CD4-positive, alpha-beta T cell treated with Interleukin-15 for 4 hours (primary cell): ENCODE measurements at places on chromosomes 1 and 21.

GRCh38 chr1:24954631-24955030, 24.6 kb upstream of the RUNX3 start:
- no peak for DNase-seq

- DNase-seq: no peak
These were observed 17.4 kb upstream of the NBPF1 start for GRCh38 chr1:16630661-16631247.

- DNase-seq: no peak
These were observed 152.8 kb upstream of the UBE2U start for GRCh38 chr1:64050601-64051000.

- DNase-seq: no peak
These were observed 2.6 kb downstream of the TEDDM1 start for GRCh38 chr1:182397653-182398393.

DNA sequence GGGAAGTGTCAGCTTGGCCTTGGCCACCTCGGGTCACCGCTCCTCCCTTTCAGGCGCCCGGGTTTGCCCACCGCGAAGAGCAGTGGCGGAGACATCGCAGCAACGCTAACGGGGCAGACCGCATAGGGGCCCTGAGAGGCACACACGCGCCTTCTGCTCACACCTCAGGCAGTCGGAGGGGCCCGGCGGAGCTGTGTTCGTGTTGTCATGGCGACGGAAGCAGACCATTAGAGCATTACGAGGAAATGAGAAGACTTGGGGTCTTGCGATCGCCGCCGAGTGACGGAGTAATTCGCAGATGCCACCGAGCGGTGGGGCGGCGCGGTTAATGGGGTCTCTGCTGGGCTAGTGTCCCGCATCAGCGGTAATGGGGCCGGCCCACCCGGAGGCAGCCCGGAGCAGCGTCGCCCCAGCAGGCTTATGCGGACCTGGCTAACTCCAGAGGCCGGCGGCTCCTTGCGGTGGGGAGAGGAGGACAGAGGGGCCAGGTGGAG, 144.1 kb downstream of the TNR start:
- no peak for DNase-seq

DNA sequence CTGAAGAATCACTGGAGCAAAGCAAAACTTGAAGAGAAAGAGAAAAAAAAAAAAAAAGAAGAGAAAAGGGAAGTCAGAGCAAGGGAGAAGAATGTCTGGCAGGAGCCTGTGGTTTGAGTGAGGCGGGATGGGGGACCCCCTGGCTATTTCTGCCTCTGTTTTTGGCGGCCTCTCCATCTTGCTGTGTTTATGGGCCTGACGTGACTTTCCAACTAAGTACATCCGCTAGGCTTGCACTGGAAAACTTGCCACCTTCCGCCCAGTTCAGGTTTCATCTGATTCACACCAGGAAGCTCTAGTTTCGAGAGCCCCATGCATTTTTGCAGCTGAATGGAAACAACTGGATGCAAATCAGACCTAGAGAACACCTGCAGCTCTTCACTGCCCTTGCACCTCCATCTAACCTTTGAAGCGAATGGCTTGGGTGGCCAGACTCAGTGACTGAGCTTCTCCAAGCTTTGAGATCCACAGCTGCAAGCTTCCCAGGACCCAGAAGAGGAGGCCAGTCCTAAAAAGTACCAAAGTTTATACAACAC, 28.0 kb downstream of the TBX15 start:
- DNase-seq: no peak

GRCh38 chr1:2984399-2985061, 36.7 kb upstream of the ACTRT2 start:
- DNase-seq: no peak

DNA sequence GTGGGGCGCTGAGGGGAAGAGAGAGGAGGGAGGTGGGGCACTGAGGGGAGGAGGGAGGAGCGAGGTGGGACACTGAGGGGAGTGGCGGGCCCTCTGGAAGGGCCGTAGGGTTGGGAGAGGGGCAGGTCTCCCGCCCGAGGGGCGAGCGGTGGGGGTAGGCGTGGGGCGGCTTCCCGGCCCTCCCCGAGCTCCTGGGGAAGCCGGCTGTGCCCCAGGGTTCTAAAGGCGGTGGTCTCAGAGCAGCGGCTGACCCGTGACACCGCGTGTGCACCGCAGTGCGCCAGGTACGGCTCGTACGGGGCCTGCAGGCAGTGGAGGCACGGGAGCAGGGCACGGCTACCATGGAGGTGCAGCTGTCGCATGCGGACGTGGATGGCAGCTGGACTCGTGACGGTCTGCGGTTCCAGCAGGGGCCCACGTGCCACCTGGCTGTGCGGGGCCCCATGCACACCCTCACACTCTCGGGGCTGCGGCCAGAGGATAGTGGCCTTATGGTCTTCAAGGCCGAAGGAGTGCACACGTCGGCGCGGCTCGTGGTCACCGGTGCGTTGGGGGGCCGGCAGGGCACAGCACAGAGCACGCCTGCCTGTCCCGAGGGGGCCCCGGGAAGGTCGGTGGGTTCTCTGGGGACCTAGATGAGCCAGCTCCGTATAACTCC, 68.5 kb downstream of the OBSCN start:
- no peak for DNase-seq

DNA sequence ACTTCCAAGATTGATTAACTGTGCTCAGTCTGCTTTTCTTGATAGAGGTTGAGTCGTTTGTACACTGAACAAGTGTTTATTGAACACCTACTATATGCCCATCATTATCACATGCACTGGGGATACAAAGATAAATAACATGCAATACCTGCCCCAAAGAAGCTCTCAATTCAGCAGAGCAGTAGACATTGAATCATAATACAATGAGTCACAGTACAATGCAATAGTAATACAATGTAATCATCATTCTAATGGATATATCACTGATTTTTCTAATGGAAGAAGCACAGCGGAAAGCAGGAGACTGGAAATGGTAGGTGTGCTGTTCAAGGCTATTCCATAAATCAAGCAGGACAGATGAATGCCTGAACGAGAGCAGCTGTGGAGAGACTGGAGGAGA, 3.7 kb upstream of the SEC16B start:
- DNase-seq: no peak

DNA sequence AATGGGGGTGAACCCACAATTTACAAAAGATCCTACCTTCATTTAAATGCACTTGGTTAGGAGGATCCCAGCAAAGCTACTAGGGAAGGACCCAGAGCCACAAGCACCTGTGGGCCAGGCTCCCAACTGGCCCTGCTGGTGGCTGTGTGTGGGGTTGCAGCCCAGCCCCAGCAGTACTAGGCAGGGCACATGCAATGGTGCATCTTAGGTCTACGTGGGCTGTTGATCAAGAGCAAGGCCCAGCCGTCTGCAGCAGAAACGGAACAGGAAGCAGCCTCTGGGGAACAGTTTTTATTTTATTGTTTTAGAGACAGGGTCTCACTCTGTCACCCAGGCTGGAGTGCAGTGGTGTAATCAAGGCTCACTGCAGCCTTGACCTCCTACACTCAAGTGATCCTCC, 134.1 kb upstream of the RAB4A start:
- no peak for DNase-seq

DNA sequence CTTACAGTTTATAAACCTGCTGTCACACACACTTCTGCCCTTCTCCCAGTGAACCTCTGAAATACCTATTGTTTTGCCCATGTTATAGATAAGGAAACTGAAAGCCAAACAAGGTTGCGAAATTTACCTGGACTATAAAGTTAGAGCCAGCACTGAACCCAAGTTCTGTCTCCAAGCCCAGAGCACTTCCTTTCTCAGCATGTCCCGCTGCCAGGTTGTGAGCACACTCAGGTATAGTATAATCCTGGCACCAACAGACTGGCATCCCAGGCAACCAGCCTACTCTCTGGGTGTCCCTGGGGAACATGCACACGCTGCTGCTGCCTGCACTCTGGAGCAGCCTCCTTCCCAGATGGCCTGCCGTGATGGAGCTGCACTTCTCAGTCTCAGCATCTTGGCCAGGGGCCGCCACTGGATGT, 45.1 kb downstream of the PGBD5 start:
- no peak for DNase-seq

DNA sequence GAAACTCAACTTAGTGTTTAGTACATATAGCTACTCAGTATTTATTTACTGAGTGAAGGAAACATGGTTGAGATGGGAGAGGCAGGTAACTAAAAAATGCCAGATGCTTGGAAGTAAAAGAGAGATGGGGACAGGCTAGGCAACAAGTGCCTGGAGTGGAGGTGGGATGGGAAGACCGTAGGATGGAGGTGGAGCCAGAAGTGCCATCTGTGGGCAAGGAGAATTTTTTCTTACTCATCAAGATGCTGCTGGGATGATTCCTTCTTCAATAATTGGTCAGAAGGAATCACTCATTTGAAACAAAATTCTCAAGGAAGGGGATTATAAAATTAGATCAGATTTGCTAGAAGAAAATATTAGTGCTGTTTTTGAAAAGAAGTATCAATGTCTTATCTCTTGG, 72.9 kb downstream of the IFI44 start:
- DNase-seq: no peak

GRCh38 chr1:39392851-39393573, 98.4 kb upstream of the BMP8A start:
- DNase-seq: no peak

- DNase-seq: no peak
These were observed 195.7 kb upstream of the PTBP2 start for GRCh38 chr1:96525657-96526557.

DNA sequence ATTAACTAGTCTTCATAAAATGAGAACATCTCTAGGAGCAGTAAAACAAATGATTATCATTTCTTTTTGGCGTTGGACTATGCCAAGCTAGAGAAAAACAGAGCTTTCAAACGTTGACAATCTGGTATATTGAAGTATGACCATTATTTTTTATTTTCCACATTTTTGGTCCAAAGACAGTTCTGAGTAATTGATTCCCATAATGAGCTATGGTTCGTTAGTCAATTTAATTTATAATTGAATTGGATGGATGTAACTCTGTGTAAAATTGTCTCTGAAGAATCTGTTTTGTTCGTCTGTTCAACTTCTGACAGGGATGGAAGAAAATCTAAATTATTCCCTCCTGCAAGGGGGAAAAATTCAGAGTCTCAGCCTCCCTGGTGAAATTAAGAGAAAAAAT, 234.5 kb downstream of the LMO4 start:
- DNase-seq: no peak

- DNase-seq: no peak
These were observed 13.3 kb downstream of the ETV3L start for GRCh38 chr1:157086299-157086698.

- DNase-seq: no peak
These were observed 79.8 kb downstream of the PCP4 start for GRCh38 chr21:39947031-39947430.

GRCh38 chr1:3899754-3900149, 320 bp downstream of the C1orf174 start:
- DNase-seq: no peak

GRCh38 chr1:224755586-224755985, 139.5 kb downstream of the CNIH3 start:
- no peak for DNase-seq

GRCh38 chr1:20491866-20492265, 5.9 kb upstream of the CAMK2N1 start:
- no peak for DNase-seq

GRCh38 chr1:115246526-115246925, 91.5 kb downstream of the NGF start:
- no peak for DNase-seq

- no peak for DNase-seq
These were observed 39.1 kb upstream of the ANGPTL1 start for GRCh38 chr1:178910023-178910422.

DNA sequence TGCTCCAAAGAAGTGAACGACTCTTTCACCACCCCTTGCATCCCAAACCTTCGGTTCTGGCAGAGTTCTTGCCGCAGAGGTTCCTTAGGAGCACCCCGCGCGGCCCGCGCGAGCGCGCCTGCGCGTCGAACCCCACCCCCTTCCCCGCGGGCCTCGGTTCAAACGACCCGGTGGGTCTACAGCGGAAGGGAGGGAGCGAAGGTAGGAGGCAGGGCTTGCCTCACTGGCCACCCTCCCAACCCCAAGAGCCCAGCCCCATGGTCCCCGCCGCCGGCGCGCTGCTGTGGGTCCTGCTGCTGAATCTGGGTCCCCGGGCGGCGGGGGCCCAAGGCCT, at the start of gene C1orf56:
Gene C1orf56, plus strand, starts transcription at position 161 of the 334 bp plus-strand sequence. Its CDS starts 97 bp downstream, at position 258.
- DNase-seq: peak; percentile 56

GRCh38 chr21:14533499-14534428, 12.4 kb downstream of the SAMSN1 start:
- peak; percentile 88 for DNase-seq

DNA sequence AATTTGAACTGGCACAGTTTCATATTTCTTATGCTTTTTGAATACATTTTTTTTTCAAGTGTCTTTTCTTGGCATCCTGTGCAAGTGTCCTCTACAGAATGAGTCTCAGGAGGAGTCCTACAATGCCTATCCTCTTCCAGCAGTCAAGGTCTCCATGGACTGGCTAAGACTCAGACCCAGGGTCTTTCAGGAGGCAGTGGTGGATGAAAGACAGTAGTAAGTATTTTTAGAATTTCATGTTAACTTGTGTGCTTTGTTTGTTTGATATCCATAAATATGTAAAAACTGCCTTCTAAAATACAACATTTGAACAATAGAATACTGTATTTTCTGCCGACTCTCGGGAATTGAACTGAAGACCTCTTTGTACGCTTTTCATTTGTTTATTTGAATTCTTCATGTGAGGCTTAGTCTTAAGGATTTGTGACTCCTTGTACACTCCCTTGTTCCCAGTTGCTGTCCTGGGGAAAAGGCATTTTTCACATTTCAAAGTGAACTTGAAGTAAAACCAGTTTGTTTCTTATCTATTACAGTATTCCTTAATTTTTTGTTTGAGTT, 56.6 kb downstream of the NCF2 start:
- DNase-seq: no peak

- DNase-seq: no peak
These were observed 17.2 kb downstream of the ADAR start for GRCh38 chr1:154590756-154591155.

GRCh38 chr1:3042481-3042880, 21.2 kb downstream of the ACTRT2 start:
- no peak for DNase-seq

GRCh38 chr1:229199261-229200243, 71.4 kb upstream of the RAB4A start:
- peak; percentile 20 for DNase-seq
